ENCODE measurements at places on chromosomes 13 and 19. TPM values are rescaled to one million over a fixed set of nuclear protein-coding genes. Genes with fewer than 3 reads are reported as not detected.

DNA sequence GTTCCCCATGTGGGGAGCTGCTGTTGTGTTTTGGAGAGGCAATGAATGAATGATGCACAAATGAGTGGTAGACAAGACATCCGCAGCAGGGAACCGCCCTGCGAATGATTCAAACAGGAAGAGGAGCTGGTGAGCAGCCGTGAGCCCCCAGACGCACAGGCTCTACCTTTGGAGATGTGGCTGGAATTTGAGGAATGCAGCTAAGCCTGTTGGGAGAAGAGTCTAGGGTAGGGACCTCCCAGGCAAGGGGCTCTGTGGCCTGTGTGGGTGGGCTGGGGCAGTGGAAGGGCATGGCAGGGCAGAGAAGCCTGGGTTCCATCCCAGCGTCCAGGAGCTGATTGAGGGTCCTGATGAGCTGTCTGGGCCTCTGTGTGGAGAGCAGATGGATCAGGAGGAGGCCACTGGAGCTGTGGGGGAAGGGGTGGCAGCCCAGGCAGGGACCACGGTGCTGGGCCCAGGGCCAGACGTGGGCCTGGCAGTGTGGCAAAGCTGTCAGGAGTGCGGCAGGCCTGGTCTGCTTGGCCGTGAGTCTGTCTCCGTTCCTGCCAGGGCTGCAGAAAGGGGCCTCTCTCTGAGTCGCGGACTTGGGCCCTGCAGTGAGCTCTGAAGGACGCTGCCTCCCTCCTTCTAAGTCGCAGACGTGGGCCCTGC lies 41.8 kb upstream of the DCUN1D2 start:
- H3K36me3 ChIP-seq, result peaks cover 65% of the 10 kb centered on the region
- no peaks in the 10 kb centered on the region for H3K27me3 ChIP-seq
- no peak overlapping the region for H3K4me3 ChIP-seq
- H3K4me1 ChIP-seq, result peaks cover 14% of the 10 kb centered on the region
- no peak overlapping the region for H3K27ac ChIP-seq

- no peak overlapping the region for H3K27ac ChIP-seq
- DNase-seq, result no peak
- H3K4me3 ChIP-seq, result no peak overlapping the region
- H3K4me1 ChIP-seq, result no peaks in the 10 kb centered on the region
- H3K36me3 ChIP-seq, result no peaks in the 10 kb centered on the region
These were observed 1053.6 kb upstream of the MIR17HG start for GRCh38 chr13:90293793-90294361.

DNA sequence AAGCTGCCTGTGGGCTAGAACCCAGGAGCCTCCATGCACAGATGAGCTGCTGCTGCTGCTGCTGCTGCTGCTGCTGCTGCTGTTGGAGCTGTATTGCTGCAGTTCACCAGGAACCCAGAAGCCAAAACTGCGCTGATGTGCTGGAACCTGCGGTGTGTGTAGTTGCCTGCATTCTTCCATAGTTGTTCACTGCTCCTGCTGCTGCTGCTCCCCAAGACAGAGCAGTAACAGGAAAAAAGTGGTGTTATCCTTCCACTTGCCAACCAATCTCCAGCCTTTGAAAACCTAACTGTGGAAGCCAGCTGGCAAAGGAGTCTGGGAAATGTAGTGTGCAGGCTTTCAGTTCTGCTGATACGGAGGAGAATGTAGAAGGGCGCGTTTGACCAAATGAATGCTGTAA lies 37.9 kb downstream of the ARHGAP35 start:
- H3K4me3 ChIP-seq, result no peak overlapping the region
- no peak overlapping the region for H3K27ac ChIP-seq

DNA sequence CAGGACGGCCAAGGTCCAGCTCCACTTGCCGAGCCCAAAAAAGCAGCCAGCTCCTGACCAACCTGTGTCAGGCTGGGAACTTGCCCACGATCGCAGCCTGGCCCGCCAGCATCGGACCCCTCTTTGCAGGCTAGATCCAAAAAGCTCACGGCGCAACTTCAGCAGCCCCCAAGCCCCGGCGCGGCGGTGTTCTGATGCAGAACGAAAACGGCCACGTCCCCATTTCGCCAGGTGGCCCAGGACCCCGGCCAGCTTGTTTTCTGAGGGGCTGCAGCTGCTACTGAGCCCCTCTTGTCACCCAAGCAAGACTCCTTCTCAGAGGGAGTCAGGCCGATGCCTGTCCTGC lies 1.3 kb downstream of the TMEM259 start:
- DNase-seq, result no peak
- peak overlapping the region; percentile 98 for H3K27ac ChIP-seq
- no peaks in the 10 kb centered on the region for H3K36me3 ChIP-seq
- H3K4me1 ChIP-seq, result peaks cover 67% of the 10 kb centered on the region
- no peaks in the 10 kb centered on the region for H3K27me3 ChIP-seq

Gene CD37
- 1.8 TPM for total RNA-seq

Gene CBARP
- 0.91 TPM for total RNA-seq

All from heart left ventricle (tissue), 16 donors.